ENCODE measurements at places on chromosomes 16 and 17.

DNA sequence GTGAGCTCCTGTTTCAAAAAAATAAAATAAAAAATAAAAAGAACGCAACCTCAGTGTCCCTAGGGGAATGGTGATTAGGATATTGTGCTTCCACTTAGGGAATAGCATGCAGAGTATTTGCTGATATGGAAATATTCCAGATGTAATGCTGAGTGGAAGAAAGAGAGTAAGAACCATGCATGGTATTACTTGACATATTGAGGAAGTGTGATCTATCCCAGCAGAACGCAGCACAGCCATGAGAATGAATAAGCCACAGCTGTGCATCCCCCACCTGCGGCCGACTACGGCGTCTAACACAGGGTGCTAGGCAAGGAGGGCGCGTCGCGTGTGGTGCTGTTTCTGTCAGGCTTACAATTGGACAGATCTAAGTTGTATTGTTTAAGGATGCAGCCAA lies 49.5 kb downstream of the FOXK2 start:
- no peak overlapping the region for H3K4me3 ChIP-seq
- H3K27me3 ChIP-seq = no peaks in the 10 kb centered on the region
- peaks cover 19% of the 10 kb centered on the region for H3K36me3 ChIP-seq
- no peak overlapping the region for H3K27ac ChIP-seq
- H3K4me1 ChIP-seq = peaks cover 3% of the 10 kb centered on the region

DNA sequence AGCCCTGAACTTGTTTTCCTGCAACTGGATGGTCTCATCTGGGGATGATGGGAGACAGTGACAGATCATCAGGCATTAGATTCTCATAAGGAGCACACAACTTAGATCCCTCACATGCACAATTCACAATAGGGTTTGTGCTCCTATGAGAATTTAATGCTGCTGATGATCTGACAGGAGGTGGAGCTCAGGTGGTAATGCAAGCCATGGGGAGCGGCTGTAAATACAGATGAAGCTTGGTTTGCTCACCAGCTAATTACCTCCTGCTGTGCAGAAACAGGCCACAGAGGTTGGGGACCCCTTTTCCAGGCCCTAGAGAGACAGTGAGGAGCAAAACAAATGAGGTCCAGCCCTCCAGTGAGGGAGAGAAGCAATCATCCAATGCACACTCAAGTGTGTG lies 168.6 kb downstream of the RGS9 start:
- H3K27me3 ChIP-seq = peaks cover 11% of the 10 kb centered on the region
- H3K4me1 ChIP-seq = no peaks in the 10 kb centered on the region

- peaks cover 19% of the 10 kb centered on the region for H3K4me1 ChIP-seq
- peak; percentile 95 for DNase-seq
- no peaks in the 10 kb centered on the region for H3K36me3 ChIP-seq
- no peak overlapping the region for H3K27ac ChIP-seq
- no peaks in the 10 kb centered on the region for H3K27me3 ChIP-seq
Observed at GRCh38 chr17:13931111-13931526, 138.2 kb upstream of the COX10 start.

DNA sequence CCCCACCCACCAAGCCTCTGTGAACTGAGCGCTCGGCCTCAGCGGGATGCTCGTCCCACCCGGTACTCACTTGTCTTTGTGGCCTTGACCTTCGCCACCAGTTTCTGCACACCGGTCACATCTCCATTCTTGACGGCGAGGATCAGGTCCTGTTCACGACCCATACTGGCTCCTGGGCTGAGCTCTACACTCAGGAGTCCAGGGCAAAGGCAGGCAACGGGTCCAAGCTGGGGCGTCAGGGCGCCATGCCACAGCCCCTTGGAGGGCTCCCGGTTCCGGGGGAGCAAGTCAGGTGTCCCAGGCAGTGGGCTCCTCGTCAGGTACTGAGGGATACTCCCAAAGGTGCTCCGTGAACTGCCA lies 1.7 kb downstream of the CASKIN2 start:
- H3K27ac ChIP-seq = no peak overlapping the region
- H3K36me3 ChIP-seq = no peaks in the 10 kb centered on the region

DNA sequence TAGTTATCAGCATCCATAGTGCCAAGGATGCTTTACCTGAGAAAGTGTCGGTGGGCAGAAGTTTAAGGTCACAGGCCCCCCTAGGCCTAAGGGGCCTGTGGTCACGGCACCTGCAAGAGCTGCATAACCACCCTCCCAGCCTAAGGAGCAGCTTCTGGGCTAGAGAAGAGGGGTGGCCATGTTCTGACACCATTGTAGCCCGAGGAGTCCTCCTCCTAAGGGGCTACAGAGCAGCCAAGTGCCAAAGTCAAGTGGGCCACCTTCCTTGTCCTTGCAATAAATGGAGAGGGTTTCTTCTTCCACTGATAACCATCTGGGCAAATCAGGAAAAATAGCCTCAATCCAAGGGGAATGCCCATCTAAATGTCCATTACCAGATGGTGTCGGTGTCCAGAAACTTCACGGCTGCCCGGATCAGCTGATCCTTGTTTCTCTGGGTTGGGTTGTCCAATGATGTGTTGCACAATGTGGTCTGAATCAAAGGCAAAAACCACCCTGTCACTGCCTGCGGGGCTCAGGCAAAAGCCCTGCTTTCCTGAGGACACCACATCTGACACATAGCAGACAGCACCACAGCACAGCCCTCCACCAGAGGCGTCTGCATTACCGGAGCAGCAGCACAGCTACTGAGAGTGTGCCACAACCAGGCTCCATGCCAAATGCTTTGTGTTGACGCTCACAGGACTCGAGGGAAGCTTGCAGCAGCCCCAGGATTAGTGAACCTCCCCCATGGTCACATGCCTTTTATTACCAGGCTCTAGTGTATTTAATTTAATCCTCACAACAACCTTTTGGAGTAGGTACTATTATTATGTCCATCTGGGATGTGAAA lies 12.8 kb downstream of the ATPAF2 start:
- H3K4me1 ChIP-seq = no peaks in the 10 kb centered on the region
- H3K36me3 ChIP-seq = peaks cover 11% of the 10 kb centered on the region
- H3K27me3 ChIP-seq = no peaks in the 10 kb centered on the region
- H3K27ac ChIP-seq = no peak overlapping the region
- no peak overlapping the region for H3K4me3 ChIP-seq

DNA sequence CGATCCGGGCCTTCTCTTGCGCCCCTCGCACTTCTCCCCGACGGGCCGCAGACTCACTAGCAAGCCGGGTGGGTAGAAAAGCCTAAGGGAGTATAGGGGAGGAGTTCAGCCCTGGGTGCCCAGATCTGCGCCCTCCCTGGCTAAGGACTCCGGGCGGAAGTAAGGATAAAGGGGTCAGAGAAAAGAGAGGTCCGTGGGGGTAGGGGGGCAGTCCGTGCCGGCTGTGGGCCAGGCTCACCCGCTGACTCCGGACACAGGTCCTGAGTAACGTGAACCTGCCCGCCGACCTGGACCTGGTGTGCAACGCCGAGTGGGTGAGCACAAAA lies 1.8 kb downstream of the NAGS start:
- peaks cover 9% of the 10 kb centered on the region for H3K36me3 ChIP-seq
- no peak for DNase-seq
- H3K27me3 ChIP-seq = peaks cover 22% of the 10 kb centered on the region
- H3K27ac ChIP-seq = no peak overlapping the region
- peaks cover 40% of the 10 kb centered on the region for H3K4me1 ChIP-seq

- H3K36me3 ChIP-seq = peaks cover 48% of the 10 kb centered on the region
- no peak overlapping the region for H3K4me3 ChIP-seq
- H3K27ac ChIP-seq = no peak overlapping the region
- no peak for DNase-seq
- H3K27me3 ChIP-seq = no peaks in the 10 kb centered on the region
- no peaks in the 10 kb centered on the region for H3K4me1 ChIP-seq
Observed at GRCh38 chr16:3141781-3142311, 7.0 kb downstream of the ZNF213 start.

DNA sequence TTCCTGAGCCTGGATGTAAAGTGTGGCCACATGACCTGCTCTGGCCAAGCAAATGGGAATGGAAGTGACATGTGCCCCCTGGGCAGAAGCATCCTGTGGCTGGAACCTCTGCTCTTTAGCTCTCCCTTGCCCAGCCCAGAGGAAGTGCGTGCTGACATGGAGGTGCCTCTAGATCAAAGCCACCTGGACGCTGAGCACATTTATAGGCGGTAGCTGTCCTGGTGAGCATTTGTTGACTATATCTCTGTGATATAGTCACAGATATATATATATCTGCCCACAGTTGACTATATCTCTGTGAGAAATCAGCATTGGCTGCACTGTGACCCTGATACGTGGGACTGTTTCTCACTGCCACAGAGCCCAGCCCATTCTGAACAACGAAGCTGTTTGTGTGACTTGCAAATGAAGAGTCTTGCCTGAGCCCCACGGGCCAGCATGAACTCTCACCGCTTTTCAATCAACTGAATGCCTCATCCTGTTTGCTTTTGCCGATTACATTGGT lies 118.8 kb downstream of the C16orf95 start:
- no peak overlapping the region for H3K27ac ChIP-seq
- H3K4me3 ChIP-seq = no peak overlapping the region
- H3K27me3 ChIP-seq = no peaks in the 10 kb centered on the region
- H3K36me3 ChIP-seq = no peaks in the 10 kb centered on the region
- H3K4me1 ChIP-seq = peaks cover 13% of the 10 kb centered on the region

GRCh38 chr17:35676441-35676840 lies 55.0 kb upstream of the RASL10B start:
- H3K27ac ChIP-seq = no peak overlapping the region
- H3K4me1 ChIP-seq = no peaks in the 10 kb centered on the region
- H3K27me3 ChIP-seq = no peaks in the 10 kb centered on the region

DNA sequence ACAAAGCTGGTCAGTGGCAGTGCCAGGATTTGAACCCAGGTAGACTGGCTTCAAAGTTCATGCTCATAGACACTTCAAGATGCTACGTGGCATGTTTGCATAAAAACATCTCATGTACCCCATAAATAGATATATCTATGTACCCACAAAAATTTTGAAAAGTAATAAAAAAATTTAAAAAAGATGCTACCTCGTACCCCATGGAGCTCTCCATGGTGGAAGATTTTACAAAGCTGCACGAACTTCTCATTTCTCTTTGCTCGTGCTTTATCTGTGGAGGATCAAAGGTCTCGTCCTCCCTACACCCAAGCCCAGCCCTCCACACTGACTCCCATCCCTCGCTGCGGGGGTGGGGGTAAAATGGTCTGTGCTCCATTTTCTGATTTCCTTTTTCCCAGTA lies 135.5 kb downstream of the HAPSTR1 start:
- H3K27ac ChIP-seq = no peak overlapping the region
- H3K27me3 ChIP-seq = peaks cover 3% of the 10 kb centered on the region
- no peaks in the 10 kb centered on the region for H3K36me3 ChIP-seq
- no peak for DNase-seq
- H3K4me1 ChIP-seq = no peaks in the 10 kb centered on the region

GRCh38 chr17:44257815-44258760 lies 9.8 kb downstream of the SLC4A1 start:
- no peaks in the 10 kb centered on the region for H3K27me3 ChIP-seq
- no peak overlapping the region for H3K27ac ChIP-seq

DNA sequence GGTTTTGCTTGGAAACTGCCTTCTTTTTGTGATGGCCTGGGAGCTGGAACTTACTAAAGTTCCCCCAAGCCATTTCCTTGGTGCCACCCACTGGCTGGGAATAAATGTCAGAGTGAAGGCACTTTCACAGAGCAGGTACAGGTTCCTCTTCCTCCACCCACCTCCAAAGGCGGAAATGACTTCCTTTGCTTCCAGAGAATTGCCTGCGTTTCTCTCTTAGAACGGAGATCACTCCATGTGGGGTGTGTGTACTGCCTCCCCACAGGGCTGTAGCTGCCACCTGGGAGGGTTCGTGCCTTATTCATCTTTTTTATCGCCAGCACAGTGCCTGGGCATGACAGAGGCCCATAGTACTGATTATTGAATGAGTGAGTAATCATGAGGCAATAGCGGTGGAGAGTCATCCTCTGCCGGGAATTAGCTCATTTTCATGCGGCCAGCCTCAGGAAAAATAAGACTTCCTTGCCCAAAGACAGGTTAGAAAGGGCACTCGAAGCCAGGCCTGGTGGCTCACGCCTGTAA lies 32.2 kb upstream of the HAS3 start:
- H3K36me3 ChIP-seq = no peaks in the 10 kb centered on the region
- DNase-seq = no peak
- H3K27ac ChIP-seq = no peak overlapping the region
- no peaks in the 10 kb centered on the region for H3K4me1 ChIP-seq
- H3K4me3 ChIP-seq = no peak overlapping the region

DNA sequence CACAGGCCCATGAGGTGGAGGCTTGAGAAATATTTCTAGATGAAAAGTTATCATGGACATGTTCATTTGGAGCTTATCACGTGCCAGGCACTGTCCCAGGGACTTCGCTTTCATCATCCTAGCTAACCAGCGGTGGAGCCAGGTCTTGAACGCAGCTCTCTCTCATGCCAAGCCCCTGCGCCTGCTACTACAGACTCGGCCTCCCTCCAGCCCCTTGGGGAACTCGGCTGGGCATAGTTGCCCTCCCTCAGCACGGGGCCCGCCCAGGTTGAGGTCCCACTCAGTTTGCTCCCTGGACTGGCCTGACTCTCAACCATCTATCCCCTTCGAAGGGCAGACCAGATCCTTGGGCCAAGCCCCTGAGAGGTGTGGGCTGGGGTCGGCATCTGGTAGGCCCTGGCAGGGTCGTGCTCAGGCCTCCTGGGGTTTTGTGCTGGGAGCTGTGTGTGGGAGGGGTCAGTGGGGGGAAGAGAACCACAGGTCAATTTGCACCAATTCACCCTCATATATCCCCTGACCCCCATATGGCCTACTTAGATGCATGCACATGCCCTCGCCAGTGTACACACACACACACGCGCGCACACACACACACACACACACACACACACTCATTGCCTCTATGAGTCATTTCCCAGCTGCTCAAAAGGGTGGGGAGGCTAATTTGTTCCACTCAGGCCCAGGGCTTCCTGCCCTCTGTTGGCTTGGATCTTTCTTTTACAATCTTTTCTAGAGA lies 12.1 kb upstream of the SCN4A start:
- H3K27me3 ChIP-seq = no peaks in the 10 kb centered on the region
- no peaks in the 10 kb centered on the region for H3K36me3 ChIP-seq
- no peak overlapping the region for H3K4me3 ChIP-seq
- H3K4me1 ChIP-seq = peaks cover 71% of the 10 kb centered on the region
- H3K27ac ChIP-seq = no peak overlapping the region

DNA sequence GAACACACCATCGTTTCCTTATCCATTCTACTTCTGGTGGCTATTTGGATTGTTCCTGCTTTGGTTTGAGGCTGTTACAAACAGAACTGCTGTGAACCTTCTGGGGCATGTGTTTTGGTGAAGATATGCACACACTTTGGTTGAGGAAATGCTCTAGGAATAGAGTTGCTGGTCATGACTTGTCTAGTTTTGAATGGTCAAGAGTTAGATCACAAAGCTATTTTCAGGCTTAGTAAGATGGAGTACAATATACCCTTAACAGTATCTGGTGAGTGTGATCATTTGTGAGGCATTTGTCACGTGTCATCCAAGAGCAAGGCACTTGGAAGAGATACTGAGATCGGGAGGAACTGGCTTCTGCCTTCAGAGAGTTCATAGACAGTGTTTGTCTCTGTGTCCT lies 47.0 kb upstream of the CACNG5 start:
- H3K4me3 ChIP-seq = no peak overlapping the region
- H3K27me3 ChIP-seq = peaks cover 5% of the 10 kb centered on the region
- H3K27ac ChIP-seq = no peak overlapping the region
- DNase-seq = no peak
- peaks cover 3% of the 10 kb centered on the region for H3K4me1 ChIP-seq
- H3K36me3 ChIP-seq = no peaks in the 10 kb centered on the region

- peaks cover 2% of the 10 kb centered on the region for H3K27me3 ChIP-seq
- DNase-seq = no peak
- no peak overlapping the region for H3K27ac ChIP-seq
- H3K4me3 ChIP-seq = no peak overlapping the region
- H3K4me1 ChIP-seq = no peaks in the 10 kb centered on the region
Observed at GRCh38 chr17:57068222-57068658, 16.8 kb upstream of the AKAP1 start.

Data from common myeloid progenitor, CD34-positive (primary cell).